ENCODE measurements at places on chromosomes 6 and 20.

- no peak for DNase-seq
Measured at GRCh38 chr20:63132715-63133471, 83.0 kb downstream of the YTHDF1 start.

- DNase-seq = no peak
Measured at GRCh38 chr6:38034274-38034914, 214.9 kb downstream of the ZFAND3 start.

GRCh38 chr6:168902075-168902474, 351.6 kb downstream of the THBS2 start:
- DNase-seq = no peak

GRCh38 chr6:79031821-79032590, 46.0 kb downstream of the PHIP start:
- no peak for DNase-seq

DNA sequence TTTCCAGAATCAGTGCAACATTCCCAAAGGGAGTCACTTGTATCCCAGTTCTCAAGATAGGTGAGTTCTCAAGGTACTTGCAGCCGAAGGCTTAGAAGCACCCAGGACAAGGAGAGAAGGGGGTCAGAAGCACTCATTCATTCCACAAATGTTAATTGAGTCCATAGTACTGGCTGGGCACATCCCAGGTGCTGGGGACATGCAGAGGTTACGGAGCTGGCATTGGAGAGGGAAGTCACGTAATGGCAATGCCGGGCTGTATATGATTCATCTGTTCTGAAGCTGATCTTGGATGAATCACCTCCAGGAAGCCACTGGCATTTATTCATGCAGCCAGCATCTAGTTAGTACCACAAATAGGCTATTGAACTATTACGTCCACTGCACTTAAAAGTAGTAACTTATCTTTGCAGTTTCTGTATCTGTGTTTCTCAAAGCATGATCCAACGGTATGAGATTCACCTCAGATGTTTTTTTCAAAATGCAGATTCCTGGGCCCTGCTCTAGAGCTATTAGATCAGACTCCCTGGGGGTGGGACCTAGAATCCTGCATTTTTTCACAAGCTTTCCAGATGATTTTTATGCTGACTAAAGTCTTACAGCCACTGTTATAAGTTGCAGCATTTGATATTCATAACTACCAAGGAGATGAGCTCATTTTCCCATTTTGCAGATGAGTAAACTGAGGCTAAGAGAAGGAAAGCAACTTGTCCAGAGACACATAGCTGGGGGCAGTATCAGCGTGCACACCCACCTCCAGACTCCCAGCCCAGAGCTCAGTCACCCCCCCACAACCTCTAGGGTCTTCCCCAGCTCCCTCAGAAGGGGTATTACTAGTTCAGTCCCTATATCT, 44.1 kb upstream of the ID1 start:
- no peak for DNase-seq

- no peak for DNase-seq
Measured at GRCh38 chr20:14717134-14717999, 380.0 kb upstream of the FLRT3 start.

DNA sequence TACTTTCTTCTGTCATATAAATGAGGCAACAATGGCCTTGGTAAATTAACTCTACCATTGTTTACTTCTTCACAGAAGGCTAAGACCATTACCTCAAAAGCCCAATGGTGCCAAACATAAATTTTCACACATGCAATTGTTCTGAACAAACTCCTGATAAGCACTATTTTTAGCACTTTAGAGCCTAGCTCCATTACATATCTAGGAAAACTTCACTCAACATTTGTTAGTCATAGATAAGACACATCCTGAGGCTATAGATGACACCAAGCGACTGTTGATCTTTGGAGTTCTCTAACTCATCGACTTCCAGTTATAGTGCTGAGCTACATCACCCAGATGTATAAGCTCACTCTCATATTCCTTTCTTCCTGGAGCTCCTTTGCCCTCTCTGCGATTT, 245.9 kb downstream of the EYS start:
- no peak for DNase-seq

GRCh38 chr6:166411271-166411670, 28.5 kb upstream of the MPC1 start:
- no peak for DNase-seq

DNA sequence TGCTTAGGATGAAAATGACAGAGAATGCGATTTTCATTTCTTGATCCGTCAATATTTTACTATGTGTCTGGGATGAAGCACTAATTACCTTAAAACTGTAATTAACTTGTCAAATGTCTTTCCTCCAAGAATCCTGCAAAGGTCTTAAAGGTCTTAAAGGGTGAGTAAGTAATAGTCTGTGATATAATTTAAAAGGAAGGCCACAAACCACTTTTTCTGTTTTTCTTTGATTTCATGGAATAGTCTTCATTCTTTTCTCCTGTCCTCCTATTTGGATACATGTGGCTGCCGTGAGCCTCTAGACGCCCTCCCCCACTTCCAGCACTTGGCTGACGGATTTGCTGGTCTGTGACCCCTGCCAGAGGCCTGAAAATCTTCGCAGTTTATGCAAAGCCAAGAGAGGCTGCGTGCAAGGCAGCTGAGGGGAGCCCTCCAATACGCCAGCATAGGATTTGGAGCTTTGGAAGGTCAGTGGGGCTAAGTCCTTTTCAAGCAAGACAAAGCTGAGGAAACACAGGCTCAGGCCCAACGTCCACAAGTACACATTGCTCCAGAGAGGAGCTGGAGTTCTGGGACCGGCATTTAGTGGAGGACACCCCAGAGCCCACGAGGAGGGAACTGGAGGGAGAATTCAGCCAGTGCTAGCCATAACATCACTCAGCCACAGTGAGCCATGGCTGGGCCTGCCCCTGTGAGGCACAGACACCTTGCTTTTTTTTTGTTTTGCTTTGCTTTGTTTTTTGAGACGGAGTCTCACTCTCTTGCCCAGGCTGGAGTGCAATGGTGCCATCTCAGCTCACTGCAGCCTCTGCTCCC, 382.6 kb downstream of the SMOC2 start:
- no peak for DNase-seq

DNA sequence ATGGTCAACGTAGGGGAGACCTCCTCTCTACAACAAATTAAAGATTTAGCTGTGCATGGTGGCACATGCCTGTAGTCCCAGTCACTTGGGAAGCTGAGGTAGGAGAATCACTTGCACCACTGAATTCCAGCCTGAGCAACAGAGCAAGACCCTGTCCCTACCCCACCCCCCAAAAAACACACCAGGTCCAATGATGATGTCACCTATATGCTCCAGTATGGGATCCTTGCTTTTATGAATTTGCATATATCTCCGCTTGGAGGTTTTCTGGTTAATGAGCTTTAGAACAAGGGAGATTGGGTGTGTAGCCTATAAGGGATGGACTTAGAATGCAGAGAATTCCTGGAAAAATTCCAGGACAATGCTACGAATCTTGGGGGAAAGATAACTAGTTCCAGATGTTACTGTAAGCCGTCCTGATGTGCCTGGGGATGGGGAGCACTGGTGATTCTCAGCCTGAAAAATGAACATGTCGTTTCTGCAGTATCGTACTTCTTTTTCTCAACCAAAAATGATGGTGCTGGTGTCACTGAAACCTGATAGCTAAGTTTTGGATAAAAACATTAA, 61.1 kb downstream of the ZBTB2 start:
- DNase-seq = no peak

DNA sequence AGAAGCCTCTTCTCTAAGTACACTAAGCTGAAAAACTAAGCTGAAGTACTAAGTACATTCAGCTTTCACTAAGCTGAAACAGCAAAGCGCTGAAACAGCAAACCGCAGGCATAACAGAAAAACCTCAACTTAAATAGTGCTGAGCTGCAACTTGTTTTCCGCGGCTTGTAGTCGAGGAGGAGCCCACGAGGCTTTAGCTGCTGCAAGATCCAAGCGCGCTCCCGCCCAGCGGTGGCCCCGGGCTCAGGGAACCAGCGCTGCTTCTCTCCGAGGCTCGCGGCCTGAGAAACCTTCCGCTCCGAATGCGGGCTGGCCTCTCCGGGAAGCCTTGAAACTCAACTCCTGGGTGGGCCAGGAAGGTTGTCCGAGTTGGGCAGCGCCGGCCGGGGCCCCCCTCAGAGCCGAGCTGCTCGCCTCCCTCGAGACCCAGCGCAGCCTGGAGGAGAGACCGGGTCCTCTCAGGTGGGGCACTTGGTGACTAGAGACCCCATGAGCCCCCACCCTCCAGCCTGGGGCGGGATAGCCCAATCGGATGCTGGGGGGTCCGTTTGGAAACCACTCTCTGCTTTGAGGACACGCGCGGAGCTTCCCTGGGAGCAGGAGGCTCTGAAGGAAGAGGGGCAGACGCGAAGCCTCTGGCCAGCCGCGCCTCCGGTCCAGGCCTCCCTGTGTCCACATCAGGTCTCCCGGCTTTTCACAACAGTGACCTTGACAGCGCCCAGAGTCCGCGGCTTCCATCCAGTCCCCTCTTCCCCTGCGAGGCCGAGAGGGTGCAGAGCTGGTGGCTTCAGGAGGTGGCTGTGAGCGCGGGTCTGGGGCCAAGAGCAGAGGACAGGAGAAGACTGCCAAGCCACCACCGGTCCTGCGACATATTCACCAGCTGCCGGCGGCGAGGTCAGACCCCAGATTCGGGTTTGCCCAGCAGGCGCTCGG, 38.1 kb upstream of the HLA-E start:
- DNase-seq = no peak

GRCh38 chr20:48722002-48722731, 105.6 kb downstream of the PREX1 start:
- DNase-seq = no peak

Data from NCI-H446 treated with DMSO at 0.1 percent for 48 hours (cell line).